ENCODE measurements at places on chromosomes 6 and 20.

GRCh38 chr20:49510562-49511122 is 28.2 kb upstream of the KCNB1 start:
- DNase-seq = no peak

DNA sequence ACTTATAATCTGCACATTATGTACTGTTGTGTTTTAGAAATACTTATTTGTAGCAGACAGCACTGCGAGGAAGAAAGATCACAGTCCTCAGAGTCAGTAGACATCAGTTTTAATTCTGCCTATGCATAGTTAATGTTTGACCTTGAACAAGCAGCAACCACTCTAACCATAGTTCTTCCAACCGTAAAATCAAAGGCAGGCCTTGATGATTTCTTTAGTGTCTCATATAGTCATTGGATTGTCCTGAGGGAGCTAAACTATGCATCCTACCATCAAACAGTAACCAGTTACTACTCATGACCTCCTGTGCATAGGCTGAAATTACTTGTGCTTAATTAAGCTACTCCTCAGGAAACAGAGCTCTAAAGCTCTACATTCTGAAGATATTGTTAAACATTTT is 294.8 kb upstream of the STXBP5 start:
- no peak for DNase-seq

GRCh38 chr6:134472046-134472445 is 154.1 kb upstream of the SGK1 start:
- DNase-seq = no peak

- no peak for DNase-seq
Observed at GRCh38 chr6:57177545-57178265, 5.6 kb downstream of the BAG2 start.

DNA sequence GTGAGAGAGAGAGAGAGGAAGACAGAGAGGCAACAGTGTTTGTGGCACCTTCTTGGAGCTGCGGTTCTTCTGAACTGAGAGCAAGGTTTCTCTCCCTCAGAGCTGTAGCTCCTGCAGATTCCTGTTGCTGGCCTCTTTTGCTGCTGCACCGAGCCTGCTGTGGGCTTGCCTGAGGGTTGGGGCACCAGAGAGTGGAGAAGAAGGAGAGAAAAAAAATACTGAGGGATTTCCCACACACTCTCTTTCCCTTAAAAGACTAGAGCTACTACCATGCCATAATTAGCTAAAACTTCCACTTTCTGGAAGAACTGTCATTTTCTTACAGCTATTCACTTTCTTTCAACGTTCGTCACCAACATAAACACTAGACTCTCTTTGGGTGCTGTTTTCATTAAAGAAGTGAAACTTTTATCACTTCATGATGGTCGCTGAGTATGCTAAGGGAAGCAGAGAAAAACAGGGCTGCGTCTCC is 18.2 kb upstream of the ECI2 start:
- DNase-seq = no peak

- DNase-seq = no peak
Observed at GRCh38 chr6:144285548-144285797, 338 bp downstream of the UTRN start.

DNA sequence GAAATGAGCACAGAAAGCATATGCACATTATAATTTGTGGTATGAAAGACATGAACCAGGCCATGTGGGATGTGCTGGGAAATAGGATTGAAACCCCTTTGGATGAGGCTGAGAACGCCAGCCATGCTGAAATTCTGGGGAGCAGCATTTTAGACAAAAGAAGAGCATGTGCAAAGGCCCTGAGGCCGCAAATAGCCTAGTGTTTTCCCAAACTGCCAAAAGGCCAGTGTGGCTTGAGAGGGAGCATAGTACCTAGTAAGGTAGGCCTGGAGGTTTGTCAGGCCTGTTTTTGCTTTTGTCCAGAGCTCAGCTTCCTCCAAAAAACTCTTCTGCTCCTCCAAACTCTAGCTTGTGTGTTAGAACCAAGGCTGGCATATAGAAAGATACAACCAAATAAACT is 57.4 kb upstream of the NOP56 start:
- no peak for DNase-seq

DNA sequence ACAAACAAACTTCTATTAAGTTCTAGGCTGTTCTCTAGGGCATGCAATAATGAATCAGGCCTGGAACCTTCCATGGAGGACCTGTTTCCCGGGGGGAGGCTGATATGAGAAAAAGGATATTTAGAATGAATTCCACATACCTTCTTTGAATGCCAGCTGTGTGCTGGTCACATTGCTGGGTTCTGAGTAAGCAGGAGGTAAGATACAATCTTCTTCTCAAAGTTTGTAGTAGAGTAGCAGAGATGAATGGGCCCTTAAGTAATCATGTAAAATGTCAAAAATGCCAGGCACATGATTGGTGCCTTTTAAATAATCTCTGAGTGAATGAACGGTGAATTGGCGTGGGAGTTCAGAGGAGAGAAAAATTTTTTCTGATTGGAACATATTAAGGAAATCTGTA is 47.4 kb downstream of the TGM2 start:
- DNase-seq = no peak

DNA sequence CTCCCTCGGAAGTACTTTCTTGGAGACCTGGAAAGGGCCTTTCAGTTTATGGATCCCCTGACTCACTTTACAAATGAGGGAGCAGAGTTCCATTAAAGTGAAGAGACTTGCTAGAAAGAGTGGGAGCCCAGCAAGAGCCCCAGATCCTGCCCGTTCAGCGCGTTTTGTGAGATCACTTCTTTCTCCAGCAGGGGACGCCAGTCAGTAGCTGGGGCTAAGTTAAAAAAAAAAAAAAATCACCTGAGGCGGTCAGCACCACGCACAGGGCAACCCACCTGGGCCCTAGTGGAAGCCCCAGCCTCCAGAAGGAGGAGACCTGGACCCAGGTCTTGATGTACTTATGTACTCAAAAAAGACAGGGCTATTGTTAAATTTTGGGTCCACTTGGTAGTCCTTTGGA is 274.5 kb upstream of the RNF24 start:
- DNase-seq = no peak

- DNase-seq = no peak
Observed at GRCh38 chr6:166814390-166814789, 142.0 kb downstream of the RNASET2 start.
